Activated CD4-positive, alpha-beta memory T cell treated with anti-CD3 and anti-CD28 coated beads, Interleukin-2, amount 10 ng/mL, durations not matched to agents 7 days and 5 days (primary cell): ENCODE measurements at places on chromosomes 7 and 10. TPM values are rescaled to one million over a fixed set of nuclear protein-coding genes. Genes with fewer than 3 reads are reported as not detected.

DNA sequence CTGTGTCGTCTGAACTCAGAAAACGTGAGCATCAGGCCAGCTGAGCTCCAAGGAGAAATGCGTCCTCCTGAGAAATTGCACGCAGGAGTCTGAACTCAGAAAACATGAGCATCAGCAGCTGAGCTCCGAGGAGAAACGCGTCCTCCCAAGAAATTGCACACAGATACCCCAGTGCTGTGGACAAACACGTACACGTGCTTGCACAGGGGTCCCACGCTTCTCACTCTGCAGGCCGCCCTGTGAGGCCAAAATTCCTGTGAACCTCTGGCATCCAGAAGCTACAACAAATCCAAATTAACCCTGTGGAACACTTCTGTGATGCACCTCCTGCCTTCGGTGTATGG, 133.8 kb downstream of the WDR37 start:
- no peak for DNase-seq

Gene AGR2
- not detected for total RNA-seq

- no peak for DNase-seq
Observed at GRCh38 chr7:92695308-92696261, 105.4 kb upstream of the FAM133B start.

GRCh38 chr10:86211691-86212390, 154.8 kb downstream of the GRID1 start:
- DNase-seq: no peak

DNA sequence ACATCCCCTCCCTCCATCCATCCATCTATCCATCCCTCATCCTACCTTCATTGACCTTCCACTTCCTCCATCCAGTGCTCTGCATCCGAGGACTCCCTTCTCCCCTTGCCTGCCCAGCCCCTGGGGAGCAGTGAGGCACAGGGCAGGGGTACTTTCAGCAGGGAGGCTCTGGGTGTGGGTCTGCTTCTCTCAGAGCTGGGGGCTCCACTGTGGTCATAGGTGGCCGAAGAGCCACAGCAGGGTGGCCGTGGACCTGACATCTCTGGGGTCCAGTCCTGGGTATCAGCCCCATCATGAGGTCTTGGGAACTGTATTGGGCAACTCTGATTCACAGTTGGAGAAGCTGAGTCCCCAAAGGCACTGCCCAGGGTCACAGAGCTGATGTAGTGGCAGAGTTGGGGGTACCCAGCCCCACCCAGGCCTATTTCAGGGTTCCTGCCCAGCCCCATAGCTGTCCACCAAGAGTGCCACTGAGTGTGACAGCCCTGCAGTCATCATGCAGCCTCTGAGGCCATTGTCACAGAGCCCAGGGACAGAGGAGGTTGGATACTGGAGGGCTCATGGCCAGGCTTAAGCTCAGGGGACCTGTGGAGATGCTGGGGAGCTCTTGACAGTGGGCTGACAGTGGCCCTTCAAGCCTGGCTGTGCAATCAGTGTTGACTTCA, 35.3 kb upstream of the DPYSL4 start:
- DNase-seq: no peak

Gene ITGA8
- total RNA-seq: not detected

DNA sequence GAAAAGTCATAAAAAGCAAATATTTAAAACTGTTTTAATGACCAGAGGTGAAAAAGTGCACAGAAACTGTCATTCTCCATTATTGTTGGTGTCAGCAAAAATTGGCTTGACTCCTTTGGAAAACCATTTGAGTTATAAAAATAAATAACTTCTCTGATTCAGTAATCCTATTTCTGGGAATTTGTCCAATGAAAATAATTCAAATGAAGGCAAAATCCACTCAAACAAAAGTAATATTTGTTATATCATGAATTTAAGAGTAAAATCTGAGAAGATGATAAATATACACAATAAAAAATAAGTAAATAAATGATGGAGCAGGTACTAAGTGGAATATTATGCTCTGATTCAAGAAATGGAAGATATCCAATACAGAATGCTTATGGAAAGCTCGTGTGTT, 326.6 kb upstream of the KLF6 start:
- DNase-seq: no peak

GRCh38 chr10:76393875-76394706, 962.7 kb downstream of the LRMDA start:
- no peak for DNase-seq

DNA sequence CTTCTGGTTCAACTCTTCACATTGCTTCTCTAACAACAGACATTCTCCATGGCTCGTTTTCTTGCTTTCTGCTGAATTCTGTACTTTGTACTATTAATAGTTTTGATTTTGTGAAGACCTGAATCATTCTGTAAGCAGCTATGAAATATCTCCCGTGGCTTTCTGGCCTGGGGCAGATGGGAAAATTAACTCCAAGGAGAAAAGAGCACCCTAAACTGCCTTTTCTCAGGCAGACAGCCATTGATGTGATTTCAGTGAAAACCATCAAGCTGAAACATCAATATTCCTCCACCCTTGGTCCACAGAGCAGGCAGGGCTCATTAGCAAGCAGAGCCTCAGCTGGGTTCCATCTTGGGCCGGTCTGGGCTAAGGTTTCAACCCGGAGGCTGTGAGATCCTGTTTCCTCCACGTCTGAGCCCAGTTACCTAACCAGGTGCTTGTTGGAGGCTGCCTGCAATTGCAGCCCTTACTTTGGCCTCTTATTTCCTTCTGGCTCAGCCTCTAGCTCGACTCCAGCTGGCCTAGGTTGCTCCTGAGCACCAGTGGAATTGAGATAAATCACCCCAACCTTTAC, 21.1 kb upstream of the EZH2 start:
- no peak for DNase-seq

Gene ARMC3
- not detected for total RNA-seq

Gene SPDYE5
- not detected for total RNA-seq

GRCh38 chr10:129971381-129972144, 7.5 kb upstream of the EBF3 start:
- DNase-seq: peak; percentile 28

GRCh38 chr10:126185676-126186447, 202.4 kb downstream of the ADAM12 start:
- no peak for DNase-seq

DNA sequence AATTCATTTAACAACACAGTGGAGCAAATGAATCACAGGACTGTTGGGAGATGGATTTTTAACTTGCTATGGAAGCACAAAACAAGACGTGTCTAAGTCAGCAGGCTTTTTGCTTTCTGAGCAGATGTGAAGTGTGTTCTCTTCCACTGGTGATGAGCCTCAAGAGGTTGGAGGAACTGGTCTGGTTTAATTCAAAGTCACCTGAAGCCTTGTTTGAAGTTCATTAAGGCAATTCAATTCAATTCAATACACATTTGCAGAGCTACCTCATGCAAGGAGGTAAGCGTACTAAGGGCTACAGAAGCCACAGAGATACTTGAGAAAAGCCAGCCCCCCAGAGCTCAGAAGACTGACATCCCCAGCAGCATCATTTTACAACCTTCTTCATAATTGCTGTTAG, 68.4 kb upstream of the PALS2 start:
- no peak for DNase-seq

Gene HSPA12A
- total RNA-seq: 0.18 TPM
